ENCODE measurements at places on chromosomes 3 and 15.

DNA sequence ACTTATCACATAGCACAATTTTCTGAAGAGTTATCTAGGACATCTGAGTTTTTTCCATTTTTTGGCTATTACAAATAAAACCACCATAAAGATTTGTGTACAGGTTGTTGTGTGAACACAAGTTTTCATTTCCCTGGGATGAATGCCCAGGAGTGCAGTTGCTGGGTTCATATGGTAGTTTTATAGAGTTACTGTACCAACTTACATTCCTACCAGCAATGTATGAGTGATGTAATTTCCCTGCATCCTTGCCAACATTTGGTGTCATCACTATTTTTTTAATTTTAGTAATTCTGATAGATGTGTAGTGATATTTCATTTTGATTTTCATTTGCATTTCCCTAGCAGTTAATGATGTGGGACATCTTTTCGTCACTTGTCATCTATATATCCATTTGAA is 20.5 kb downstream of the FILIP1L start:
- DNase-seq: no peak

GRCh38 chr3:38562467-38562925 is 66.4 kb downstream of the EXOG start:
- no peak for DNase-seq

GRCh38 chr3:48993834-48994233 is 3.8 kb downstream of the P4HTM start:
- DNase-seq: no peak

DNA sequence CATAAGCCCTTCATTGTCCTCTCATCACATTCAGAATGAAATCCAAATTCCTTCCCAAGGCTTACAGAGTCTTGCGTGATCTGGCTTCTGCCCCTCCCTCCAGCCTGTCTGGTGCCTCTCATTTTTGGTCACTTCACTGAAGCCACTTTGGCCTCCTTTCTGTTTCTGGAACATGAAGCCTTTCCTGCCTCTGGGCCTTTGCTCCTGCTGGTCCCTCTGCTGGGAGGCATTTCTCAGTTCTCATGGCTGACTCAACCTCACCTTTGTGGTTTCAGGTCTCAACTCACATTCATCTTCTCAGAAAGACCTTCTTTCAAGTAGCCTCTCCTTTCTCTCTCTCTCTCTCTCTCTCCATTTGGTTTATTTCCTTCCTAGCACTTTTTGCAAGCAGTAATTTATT is 43.9 kb upstream of the BHLHE40 start:
- DNase-seq: no peak

DNA sequence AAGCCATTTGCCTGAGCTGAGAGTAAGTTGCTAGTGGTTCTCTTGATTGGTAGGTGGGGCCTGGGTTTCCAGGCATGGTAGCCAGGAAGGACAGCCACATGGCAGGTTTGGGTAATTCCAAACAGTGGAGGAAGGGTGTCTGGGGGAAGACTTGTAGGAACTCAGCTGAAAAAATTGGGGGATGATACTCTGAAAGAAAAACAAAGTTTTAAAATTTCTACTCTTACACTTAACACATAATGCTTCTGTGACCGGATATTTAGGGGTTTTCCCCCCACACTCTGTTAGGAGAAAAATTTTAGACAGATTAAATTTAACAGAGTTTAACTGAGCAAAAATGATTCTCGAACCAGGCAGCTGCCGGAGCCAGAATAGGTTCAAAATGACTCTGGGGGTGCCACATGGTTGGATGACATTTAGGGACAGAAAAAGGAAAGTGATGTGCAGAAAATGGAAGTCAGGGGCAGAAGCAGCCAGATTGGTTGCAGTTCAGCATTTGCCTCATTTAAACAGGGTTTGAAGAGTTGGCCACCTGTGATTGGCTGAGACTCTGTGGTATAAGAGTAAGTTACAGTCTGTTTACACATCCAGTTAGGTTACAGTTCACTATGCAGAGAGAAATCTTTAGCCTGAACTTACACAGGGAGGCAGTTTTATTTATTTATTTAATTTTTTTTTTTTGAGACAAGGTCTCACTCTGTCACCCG is 8.1 kb downstream of the B2M start:
- DNase-seq: no peak

- DNase-seq: no peak
Observed at GRCh38 chr15:62462268-62462667, 297.2 kb upstream of the C2CD4B start.

DNA sequence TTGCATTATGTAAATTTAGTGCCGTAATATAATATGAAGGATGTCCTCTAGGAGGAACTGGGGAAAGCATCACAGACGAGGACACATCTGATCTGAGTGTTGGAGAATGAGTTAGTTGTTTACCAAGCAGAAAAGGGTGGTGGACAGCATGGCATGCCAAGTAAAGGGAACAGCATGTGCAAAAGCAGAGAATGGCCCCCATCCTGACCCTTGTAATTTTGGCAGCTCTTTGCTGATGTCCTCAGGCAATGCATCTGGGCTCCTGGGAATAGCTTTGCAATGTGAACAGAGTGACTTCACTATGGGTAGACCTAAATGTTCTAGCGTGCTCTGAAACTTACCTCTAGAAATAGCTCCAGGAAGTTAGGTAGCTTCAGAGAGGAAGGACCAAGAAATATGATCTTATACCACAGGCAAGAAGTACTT is 263.3 kb downstream of the LPP start:
- DNase-seq: no peak

DNA sequence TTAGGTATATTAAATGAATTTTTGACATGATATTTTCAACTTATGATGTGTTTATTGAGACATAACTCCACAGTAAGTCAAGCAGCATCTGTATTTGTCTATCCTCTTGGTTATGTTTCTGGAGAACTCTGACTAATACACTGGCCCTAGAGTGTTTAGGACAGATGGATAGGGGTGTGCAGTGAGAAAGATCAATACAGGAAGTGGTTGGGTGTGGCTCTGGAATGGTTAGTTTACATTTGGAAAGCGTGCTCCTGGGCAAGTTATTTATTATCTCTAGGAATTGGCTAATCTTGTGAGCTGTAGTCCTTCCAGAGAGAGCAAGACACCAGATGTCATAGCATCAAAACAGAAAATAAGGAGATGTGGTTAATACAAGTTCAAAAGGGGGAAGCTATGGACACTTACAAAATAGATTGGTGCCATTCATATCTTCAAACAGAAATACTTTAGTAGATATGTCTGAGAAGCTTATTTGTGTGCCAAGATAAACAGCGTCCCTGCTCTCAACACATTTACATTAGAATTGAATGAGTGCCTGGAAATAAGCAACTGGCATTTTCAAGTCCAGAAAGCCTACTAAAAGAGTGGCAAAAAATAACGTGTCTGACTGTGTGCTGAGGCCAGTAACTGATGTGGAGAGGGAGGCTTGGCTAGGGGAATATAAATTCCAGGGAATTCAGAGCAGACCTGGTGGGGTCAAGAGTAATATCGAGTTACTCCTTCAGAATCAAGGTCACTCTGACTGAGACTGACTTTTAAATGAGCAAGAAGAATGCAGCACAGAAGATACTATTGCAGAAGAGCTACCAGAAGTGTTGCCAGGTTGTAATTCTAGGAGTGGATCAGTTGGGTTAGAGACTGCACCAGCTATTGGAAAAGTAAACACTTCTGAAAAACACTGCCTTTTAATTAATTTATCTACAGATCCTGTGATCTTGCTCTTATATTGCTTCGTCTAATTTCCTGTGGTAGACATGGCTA is 33.4 kb upstream of the PLAAT1 start:
- no peak for DNase-seq

DNA sequence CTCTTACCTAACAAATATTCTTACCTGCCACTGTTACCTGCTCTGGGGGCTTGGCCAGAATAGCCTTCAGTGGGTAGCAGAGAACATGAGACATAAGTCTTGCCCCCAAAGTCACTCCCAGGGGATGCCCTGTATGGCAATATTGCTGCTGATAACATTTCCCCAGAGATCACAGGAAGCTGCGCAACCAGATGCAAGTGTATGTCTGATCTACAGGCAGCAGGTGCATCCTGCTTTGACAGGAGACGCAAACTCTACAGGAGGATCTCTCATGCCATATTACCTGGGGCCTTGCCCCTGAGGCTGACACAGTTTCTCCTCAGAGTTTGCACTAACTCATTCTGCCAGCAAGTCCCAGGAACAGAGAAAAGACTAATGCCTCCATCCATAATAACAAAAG is 174.4 kb upstream of the LPP start:
- DNase-seq: no peak

DNA sequence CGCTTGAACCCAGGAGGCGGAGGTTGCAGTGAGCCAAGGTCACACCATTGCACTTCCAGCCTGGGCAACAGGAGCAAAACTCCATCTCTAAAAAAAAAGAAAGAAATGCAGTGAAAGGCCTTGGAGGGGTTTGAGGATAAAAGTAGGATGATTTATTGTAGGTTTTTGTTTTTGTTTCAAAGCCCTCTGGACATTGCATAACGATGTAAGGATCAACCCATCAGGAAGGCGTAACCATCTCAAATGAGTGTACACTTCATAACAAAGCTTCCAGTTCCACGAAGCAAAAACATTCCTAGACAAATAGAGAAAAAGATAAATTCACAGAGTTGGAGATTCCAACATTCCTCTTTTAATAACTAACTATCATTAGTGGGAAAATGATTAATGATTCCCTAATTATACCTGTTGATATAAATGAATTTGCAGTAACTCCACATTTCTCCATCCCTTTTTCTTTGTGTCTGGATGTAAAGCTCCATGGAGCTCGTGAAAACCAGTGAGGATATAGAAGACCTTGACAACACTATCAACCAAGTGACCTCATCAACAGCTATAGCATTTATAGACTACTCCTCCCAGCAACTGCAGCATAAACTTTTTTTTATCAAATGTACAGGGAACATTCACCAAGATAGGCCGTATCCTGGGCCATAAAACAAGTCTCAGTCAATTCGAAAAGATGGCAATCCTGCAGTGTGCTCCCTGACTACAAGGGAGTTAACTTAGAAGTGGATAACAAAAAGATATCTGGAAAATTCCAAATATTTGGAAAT is 48.7 kb upstream of the PPP4R2 start:
- DNase-seq: no peak

DNA sequence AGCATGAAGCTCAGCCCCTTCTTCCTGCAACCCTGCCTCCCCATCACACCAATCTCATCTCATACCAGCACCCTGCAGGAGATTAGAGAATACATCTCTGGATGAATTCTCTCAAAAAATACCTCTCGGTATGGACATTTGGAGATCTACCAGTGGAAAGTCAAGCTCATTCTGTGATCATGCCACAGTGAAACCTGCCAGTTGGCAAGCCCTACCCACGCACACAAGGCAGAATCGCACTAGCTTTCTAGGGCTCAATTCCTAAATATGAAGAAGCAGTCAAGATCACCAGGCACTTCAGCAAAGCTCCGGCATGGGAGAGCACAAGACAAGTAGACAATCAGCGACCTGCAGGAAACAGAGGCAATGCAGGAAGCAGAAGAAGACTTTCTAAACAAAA is 221.2 kb downstream of the NTRK3 start:
- no peak for DNase-seq

GRCh38 chr15:67941648-67942310 is 101.9 kb upstream of the RNU6-1 start:
- no peak for DNase-seq

GRCh38 chr3:50609763-50610085 is 1.9 kb downstream of the CISH start:
- no peak for DNase-seq

DNA sequence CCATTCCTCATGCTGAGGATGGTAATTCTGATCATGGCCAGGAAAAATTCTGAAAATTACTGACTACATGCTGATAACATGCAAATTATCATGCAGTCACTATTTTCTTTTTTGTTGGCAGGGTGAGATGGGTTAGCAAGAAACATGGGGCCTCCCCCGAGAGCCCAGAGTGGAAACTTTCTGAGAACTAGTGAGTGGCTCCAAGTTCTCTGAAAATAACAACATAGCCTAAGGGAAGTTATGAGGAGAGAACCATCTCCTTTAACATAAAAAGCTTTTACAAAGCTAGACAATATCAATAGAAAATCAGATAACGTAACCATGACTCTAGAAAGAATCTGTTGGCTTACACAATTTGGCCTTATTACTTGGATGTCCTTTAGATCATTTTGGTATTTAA is 254.2 kb downstream of the PLOD2 start:
- no peak for DNase-seq

- peak; percentile 49 for DNase-seq
Observed at GRCh38 chr15:45943240-45943639, 308.4 kb downstream of the SQOR start.
